ENCODE measurements at places on chromosomes 16 and 17.

DNA sequence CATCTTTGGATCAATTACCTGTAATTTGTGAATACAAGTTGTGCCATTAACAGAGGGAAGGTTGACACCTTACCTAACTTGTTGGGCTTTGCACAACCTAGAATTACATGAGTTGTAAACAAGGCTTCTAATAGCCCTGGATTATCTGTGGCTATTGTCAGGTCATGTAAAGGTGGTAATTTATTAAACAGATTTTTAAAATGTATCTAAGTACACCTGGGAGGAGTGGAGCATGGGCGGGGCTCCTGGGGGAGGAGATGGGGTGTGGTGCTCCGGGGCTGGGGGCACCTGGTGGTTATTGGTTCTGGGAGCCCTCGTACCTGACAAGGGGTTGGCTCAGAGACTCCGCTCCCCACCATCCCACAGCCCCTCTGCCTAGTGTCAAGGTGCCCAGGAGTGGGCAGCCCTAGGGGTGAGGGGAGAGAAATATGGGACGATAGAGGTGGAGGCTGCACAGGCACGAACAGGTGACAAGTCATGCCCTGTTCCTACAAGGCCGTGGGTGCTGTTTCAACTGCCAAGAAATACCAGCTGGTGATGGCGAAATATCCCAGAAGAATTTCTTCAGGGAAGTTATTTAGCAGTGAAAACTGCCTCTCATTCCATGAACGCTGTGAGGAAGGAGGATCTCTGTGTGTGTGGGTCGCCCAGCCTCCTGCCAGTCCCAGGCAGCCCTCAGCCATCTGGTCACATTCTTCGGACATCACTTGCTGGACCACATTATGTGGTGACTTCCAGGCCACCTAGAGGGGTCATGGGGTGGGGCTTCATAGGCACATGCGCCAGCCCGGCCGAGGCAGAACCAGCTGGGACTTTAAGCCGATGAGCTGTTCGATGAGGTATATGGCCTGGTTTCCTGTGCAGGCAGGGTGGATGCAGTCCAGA lies 55.5 kb upstream of the IRX3 start:
- no peak for DNase-seq

DNA sequence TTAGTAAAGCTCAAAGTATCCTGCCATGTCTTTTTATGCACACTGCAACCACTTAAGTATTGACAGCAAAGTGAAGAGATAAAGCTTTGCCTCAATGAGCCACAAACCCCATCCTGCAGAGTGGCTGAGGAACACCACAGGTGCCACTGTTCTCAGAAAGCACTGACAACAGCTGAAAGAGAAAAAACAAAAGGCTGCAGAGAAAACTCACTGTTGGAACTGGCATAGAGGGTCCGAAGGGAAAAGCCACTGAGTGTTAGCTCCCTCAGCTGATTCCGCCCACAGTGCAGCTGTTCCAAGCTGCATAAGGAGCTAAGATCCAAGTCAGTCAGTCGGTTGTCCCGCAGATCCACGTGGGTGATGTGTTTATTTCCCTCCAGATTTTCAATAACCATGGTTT lies 48.3 kb downstream of the PHLPP2 start:
- no peak for DNase-seq

DNA sequence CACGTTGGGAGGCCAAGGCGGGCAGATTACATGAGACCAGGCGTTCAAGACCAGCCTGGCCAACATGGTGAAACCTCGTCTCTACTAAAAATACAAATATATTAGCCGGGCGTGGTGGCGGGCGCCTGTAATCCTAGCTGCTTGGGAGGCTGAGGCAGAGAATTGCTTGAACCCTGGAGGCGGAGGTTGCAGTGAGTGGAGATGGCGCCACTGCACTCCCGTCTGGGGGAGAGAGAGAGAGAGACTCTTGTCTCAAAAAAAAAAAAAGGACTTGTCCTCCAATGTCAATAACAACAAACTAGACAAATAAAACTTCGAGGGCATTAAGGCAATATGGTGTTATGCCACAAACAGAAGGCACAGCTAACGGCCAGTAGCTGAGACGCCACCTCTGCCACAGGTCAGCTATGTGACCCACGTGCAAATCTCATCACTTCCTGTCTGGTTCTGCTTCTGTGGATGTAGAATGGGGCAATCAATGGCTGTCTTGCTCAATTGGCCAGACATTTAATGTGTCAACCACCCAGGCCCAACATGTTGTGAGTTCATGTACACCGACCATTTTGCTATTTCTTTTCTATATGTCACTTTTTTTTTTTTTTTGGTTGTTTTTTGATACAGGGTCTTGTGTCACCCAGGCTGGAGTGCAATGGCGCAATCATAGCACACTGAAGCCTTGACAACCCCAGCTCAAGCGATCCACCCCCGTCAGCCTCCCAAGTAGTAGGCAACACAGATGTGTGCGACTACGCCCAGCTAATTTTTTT lies 834 bp upstream of the TXNDC11 start:
- no peak for DNase-seq

- no peak for DNase-seq
Measured at GRCh38 chr17:9228408-9229159, 207.3 kb downstream of the NTN1 start.

DNA sequence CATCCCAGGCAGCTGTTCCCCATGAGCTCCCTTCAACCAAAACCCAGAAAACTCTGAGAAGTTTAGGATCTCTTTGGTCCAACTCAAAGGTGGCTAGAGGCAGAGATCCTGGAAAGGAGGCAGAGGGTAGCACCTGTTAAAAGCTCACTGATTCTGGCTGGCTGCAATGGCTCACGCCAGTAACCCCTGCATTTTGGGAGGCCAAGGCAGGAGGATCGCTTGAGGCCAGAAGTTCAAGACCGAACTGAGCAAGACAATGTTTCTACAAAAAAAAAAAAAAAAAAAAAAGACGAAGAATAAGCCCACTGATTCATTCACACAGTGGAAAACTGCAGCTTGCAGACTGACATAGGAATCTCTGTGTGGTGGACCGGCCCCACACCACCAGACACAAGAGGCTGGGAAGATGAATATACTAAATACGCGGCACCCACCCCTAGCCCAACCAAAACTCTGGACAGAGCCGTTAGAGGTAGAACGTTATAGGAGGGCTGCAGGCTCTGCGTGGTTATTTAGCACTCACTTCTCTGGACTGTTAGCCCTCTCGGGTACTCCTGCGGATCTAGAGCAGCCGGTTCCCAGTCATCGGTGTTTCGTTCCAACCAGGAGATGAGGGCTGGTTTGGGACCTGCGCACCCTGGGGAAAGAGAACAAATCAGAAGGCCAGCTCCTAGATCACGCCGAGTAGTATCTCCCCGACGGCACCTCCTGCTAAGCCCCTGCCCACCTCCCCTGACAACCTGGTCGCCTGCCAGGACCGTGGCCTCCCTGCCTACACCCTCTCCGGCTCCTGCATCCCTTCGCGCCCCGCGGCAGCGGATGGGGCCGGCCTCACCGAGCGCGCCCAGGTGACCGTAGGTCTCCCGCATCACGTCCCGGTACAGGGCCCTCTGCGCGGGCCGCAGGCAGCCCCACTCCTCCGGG lies 925 bp downstream of the ZNF689 start:
- no peak for DNase-seq

- no peak for DNase-seq
Measured at GRCh38 chr16:69108064-69108904, 2.8 kb downstream of the HAS3 start.

GRCh38 chr17:42675348-42675964 lies 1.3 kb downstream of the PLEKHH3 start:
- DNase-seq = no peak

DNA sequence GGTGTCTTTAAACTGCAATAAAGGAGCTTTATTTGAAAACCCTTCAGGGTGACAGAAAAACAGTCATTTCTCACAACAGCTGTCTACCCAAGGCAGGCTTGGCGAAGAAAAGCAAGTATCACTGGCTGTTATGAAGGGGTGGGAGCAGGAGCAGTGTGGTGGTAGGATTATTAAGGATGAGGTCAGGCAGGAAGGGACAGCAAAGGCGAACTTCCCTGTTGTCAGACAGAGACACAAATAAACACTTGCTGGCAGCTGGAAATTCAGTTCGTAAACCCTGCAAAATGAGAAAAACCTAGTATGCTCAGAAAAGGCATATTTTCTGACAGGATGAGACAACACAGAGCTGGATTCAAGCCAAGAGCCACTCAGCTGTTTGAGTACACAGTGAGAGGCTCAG lies 416.3 kb upstream of the CDH5 start:
- DNase-seq = no peak

- no peak for DNase-seq
Measured at GRCh38 chr16:70586731-70587130, 59.6 kb upstream of the IL34 start.

DNA sequence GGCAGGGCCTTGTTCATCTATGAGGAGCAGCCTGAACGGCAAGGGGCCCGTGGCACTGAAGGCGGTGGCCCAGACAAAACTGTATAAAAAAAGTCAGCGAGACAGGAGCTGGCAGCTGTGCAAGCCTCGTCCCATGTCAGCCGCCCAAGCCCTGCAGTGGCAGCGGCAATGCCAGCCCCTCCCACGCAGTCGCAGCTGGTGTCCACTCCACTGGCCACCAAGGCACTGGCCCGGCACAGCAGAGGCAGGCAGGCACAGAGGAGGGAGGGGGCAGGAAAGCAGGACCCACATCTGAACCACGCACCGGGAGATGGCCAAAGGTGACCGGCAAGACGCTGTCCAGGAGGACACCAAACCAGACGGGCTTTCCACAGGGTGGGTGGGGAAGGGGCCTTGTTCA lies 15.9 kb upstream of the C16orf95 start:
- no peak for DNase-seq

DNA sequence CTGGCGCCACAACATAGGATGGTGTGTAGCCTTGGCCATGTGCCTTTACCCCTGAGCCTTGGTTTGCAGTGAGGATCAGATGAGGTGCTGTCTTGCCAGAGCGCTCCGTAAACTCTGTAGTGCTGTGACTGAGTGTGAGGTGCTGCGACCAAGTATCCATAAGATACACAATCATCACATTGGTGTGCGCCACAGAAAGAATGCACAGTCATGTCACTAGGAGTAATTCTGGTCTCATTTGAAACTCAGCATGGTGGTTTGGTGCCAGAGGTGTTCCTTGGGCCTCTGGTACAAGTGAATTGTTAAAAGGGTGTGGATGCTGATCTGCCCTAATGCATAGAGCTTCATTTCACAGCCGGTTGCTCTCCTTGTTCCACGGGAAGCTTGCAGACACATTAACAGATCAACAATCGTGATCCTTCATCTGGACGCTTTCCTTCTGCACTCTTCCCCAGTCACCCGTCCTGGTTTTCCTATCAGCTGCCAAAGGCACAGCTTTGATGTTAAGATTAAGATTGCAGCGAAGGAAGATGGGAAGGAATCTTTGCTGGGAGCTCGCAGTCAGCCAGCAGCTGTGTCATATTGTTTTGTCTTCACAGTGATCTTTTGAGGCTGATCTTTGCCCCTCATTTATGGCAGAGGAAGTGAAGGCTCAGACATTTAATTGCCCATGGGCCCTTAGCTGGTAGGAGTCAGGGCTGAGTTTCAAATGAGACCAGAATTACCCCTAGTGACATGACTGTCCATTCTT lies 79.1 kb downstream of the KSR1 start:
- DNase-seq = no peak

DNA sequence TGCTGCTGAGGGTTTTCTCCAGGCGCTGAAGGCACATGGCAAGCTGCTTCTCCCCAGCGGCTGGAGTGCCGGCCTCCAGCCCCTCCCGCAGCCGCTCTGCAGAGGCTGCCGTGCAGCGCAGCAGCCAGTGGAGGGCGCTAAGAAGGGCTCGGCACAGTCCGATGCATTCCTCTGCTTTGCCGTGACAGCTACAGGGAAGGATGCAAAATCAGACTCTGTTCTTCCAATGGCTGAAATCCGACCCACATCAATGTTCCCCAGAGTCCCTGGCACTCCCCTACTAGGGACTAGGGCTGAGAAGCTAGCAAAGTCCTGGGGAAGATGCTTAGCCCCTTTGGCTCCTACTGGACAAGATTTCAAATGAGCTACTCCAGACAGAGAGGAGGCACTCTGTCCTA lies 19.0 kb downstream of the MED24 start:
- no peak for DNase-seq

GRCh38 chr17:11980813-11981212 lies 16.5 kb downstream of the ZNF18 start:
- no peak for DNase-seq
